T-helper 2 cell treated with Interferon-gamma antibody and Interleukin-4, amounts not matched to agents 5 μg/mL and 100 μg/mL, for 36 hours (primary cell): ENCODE measurements at places on chromosomes 4 and X.
A peak's percentile ranks its signal among the peaks of the same experiment; 100 is the strongest.

DNA sequence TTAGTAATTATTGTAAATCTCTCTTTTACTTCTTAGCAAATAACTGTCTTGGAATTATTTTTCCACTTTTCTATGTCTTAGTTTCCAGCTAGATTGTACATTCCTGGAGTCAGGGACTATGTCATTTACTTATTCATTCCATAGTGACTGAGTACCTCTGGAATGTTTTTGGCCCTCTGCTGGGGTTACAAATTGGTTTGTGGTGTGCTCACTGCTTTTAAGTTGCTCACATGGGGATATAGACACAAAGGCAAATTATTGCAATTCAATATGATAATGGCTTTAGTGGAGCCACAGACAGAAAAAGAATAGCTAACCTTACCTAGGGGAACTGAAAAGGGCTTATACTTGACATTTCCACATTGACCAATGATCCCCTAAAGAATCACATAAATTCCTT lies 63.7 kb upstream of the PDGFRA start:
- no peak for DNase-seq

DNA sequence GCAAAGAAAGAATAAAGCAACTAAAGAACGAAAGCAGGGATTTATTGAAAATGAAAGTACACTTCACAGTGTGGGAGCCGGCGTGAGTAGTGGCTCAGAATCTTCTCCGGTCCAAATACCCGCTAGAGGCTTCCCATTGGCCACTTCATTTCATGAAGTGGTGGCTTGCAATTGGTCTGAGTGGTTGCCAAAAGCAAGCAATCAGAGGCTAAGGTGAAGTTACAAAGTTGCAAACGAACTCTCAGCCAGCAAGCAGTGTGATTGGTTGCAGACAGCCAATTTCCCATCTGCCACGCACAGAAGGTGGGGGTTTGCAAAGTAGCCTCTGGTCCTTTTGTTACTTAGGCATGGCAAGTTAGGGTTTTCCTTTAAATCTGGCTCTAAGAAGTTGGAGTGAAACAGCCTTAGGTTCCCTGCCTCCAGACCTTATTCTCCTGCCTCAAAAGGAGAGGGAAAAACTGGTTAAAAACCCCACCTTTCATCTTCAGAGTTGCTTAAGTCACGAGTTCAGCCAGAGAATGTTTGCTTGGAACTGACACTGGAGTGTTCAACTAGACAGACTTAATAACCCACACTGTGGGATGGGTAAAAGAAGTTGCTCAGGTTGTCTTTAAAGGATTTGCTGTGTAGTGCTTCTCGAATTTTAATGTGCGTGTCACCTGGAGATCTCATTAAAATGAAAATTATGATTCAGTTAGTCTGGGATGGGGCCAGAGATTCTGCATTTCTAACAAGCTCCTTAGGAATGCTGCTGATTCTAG lies 6.9 kb upstream of the CLOCK start:
- DNase-seq = no peak

DNA sequence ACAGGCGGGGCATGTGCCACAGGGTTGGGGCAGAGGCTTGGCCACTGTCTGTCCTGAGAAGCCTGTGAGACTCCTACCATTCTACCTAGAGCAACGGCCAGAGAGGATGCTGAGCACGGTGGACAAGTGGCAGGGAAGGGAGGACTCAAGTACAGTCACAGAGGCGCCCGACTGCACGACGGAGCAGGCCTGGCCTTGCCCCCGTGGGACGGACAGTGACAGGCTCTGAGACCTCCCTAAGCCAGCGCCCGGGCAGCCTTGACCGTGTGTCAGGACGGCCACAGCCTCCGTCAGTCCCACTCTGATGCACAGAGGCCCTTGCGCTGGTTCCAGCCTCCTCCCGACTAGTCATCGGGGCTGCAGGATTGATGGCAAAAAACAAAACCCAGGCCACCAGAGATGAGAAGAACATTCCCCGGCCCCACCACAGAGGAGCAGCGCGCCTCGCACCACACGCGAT lies 36.7 kb upstream of the MXD4 start:
- no peak for DNase-seq

GRCh38 chr4:182569561-182569960 lies 326.4 kb downstream of the TENM3 start:
- no peak for DNase-seq

GRCh38 chr4:151473521-151474097 lies 64.6 kb downstream of the FHIP1A start:
- DNase-seq = no peak

- DNase-seq = peak; percentile 12
These were observed 1.7 kb upstream of the CNOT6L start for GRCh38 chr4:77820649-77821561.

- no peak for DNase-seq
These were observed 4.3 kb downstream of the MAEA start for GRCh38 chr4:1293991-1294390.

DNA sequence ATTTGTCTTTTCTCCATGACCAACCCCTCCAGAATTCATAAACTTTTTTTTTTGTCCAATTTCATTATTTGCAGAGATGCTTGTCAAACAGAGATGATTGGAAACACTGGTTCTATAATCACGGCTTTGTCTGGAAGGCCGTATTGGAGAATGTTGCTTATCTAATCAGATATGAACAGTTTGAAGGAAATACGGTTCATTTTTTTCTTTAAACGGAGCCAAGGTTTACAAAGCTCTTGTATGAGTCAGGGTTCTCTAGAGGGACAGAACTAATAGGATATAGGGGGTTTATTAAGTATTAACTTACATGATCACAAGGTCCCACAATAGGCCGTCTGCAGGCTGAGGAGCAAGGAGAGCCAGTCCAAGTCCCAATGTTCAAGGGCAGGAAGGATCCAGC lies 1415.8 kb downstream of the C4orf33 start:
- no peak for DNase-seq

DNA sequence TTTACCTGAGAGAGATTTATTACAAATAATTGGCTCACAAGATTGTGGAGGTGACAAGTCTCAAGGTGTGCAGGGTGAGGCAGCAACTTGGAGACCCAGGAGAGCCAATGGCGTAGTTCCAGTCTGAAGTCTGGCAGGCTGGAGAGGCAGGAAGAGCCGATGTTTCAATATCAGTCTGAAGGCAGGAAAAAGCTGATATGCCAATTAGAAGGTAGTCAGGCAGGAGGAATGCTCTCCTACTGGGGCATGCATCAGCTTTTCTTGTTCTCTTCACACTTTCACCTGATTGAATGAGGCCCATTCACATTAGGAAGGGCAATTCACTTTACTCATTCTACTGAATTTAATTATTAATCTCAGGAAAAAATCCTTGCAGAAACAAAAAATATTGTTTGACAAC lies 1351.7 kb upstream of the ADGRL3 start:
- no peak for DNase-seq

DNA sequence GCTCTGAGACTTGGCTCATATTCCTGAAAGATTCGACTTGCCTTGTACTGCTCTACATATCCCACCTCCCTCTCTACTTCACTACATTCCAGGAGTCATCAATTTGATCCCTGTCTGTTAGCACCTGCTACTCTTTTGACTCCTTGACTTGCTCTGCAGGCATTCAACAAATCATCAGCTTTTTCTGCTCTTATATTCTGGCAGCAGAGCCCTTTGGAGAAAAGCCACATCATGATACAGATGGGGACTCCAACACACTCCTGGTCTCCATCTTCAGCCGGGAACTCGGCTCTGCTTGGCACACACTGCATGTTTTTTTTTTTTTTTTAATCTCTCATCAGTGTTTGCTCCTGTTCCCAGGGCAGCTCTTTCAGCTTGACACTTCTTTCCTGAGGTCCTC lies 293.2 kb upstream of the LCORL start:
- DNase-seq = no peak

GRCh38 chr4:187414716-187415115 lies 580.9 kb upstream of the ZFP42 start:
- no peak for DNase-seq

GRCh38 chr4:110886270-110886669 lies 263.4 kb upstream of the PITX2 start:
- DNase-seq = no peak

DNA sequence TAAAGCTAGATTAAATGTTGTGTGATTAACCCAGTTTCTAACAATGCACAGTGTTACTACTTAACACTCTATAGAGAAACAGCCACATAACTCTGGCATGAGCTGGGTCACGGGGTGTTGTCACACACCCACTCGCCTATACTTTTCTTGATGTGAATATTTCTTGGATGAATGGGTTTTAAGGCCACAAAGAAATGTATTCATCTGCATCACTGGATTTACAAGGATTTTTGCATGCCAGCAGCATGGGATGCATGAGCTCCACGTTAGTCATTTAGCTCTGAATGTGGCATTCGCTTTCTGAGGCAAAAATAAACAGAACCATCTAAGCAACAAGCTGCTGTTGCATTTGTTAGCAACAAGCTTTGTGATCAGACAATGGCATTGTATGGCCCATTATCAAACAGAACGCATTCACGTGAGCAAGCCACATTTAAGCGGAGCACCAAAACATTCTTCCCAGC lies 89.7 kb downstream of the LRP2BP start:
- DNase-seq = no peak

DNA sequence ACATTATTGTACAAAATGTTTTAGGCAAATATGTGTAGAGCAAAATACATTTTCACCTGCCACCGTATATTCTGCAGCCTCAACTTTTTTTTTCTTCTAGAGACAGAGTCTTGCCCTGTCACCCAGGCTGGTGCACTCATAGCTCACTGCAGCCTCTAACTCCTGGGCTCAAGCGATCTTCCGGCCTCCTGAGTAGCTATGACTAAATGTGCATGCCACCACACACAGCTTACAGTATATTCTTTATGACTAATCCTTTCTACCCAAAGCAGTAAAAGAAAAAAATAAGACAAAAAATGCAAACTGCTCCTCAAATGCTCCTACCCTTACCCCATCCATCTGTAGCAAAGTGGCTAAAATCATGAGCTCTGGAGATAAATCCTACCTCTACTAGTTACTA lies 426.3 kb downstream of the KCNIP4 start:
- DNase-seq = no peak

DNA sequence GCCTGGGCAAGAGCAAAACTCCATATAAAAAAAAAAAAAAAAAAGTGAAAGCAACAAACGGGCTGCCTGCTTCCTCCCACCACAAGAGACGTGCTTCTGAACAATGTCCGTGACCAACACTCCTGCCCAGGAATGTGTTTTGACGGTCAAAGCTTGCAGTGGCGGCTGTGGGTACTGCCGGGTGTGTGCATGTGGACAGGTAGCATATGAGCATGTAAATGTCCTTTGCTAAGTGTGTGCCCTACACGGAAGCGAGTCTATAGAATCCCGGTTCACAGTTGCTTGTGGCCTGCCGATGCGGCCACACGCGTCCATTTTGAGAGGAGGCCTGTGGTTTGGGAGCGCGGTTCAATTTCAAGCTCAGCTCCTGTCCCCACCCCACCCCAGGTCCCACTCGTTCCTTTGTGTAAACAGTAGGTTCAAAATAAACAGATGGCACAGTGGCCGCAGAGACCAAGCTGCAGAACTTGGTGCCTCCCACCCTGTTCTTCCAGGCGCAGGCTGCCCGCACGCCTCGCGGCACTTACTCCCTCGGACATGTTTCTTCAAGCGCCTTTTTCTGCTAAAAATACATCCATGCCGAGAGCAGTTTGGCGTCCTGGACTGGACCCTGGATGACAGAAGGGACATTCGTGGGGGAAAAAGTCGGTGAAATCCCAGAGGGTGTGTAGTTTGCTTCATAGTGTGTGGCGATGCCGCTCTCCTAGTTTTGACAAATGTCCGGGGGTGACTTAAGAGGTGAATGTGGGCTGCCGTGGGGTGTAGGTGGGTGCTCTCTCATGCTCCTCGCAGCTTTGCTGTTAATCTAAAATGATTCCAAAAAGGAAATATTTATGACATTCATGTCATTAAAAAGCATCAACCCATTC lies 11.5 kb upstream of the NKX1-1 start:
- DNase-seq = no peak

DNA sequence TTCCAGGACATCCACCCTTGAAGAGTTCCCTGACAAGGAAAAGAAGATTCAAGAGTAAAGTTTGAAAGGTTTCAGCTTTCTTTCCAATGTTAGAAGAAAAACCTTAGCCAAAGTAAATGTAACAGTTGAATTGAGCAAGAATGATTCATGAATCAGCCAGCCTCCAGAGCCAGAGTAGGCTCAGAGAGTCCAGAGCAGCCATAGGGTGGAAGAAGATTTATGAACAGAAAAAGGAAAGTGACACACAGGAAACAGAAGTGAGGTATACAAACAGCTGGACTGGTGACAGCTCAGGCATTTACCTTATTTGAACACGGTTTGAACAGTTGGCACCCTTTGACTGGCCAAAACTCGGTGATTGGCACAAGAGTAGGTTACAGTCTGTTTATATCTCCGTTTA lies 63.2 kb downstream of the QDPR start:
- no peak for DNase-seq

DNA sequence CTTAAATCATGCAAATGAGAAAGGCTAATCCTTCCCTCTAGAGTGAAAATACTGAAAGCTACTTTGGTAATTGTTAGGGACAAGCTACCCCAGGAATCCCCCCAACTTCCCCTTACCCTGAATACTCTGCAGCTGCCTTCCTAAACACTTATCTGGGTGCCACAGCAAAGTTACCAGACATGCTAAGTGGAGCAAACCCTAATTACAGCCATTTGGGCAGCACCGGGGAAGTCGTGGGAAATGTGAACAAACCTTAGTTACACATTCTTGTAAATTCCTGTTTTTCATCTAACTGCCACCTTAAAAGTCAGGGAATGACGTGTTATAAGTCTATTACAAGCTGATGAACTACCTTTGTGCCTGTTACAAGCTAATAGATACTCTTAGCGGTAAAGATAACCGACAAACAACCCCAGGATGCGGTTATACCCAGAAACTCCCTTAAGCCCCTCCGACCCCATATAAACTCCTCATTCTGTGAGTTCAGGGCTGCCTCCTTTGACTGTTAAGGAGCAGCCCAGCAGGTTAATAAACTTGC lies 66.0 kb upstream of the PLAC8 start:
- DNase-seq = no peak

DNA sequence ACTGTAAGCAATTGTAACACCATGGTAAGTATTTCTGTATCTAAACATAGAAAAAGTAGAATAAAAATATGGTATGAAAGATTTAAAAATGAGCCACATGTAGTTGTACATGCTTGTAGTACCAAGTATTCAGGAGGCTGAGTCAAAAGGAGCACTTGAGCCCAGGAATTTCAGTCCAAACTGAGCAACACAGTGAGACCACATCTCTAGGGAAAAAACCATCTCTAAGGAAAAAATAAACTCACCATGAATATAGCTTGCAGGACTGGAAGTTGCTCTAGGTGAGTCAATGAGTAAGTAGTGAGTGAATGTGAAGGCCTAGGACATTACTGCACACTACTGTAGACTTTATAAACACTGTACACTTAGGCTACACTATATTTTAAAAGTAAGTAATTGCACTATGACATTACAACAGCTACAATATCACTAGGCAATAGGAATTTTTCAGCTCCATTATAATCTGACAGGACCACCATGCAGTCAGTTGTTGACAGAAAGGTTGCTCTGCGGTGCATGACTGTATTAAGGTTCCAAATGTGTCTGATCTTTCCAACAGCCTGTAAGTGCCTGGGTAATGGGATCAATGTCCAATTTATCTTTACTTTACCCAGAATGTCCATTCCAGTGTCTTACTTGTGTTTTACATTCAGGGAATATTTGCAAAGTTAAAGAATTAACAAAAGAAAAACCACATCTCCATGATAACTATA lies 28.9 kb upstream of the LRBA start:
- DNase-seq = no peak

GRCh38 chr4:170414961-170415360 lies 325.2 kb upstream of the AADAT start:
- DNase-seq = no peak

GRCh38 chrX:137891431-137891830 lies 325.5 kb downstream of the ZIC3 start:
- DNase-seq = no peak

GRCh38 chr4:110640576-110640975 lies 17.7 kb upstream of the PITX2 start:
- no peak for DNase-seq

- no peak for DNase-seq
These were observed 80.3 kb upstream of the GATB start for GRCh38 chr4:151841107-151841506.
